ENCODE measurements at places on chromosomes 11 and 22. TPM values are rescaled to one million over a fixed set of nuclear protein-coding genes. Genes with fewer than 3 reads are reported as not detected.

The LAYN gene
- 0.98 TPM for total RNA-seq

- peaks cover 4% of the 10 kb centered on the region for H3K4me1 ChIP-seq
- peaks cover 2% of the 10 kb centered on the region for H3K27me3 ChIP-seq
These were observed 1.5 kb downstream of the DDB2 start for GRCh38 chr11:47216121-47216798.

GRCh38 chr11:66268952-66269905 lies 790 bp downstream of the RAB1B start:
- H3K36me3 ChIP-seq, result peaks cover 4% of the 10 kb centered on the region
- H3K4me1 ChIP-seq, result peaks cover 4% of the 10 kb centered on the region
- H3K27ac ChIP-seq, result peak overlapping the region; percentile 83
- DNase-seq, result peak; percentile 32

GRCh38 chr11:84847842-84848241 lies 779.3 kb downstream of the DLG2 start:
- no peak overlapping the region for H3K4me3 ChIP-seq
- H3K4me1 ChIP-seq, result no peaks in the 10 kb centered on the region
- DNase-seq, result no peak
- H3K36me3 ChIP-seq, result no peaks in the 10 kb centered on the region
- H3K27ac ChIP-seq, result no peak overlapping the region

DNA sequence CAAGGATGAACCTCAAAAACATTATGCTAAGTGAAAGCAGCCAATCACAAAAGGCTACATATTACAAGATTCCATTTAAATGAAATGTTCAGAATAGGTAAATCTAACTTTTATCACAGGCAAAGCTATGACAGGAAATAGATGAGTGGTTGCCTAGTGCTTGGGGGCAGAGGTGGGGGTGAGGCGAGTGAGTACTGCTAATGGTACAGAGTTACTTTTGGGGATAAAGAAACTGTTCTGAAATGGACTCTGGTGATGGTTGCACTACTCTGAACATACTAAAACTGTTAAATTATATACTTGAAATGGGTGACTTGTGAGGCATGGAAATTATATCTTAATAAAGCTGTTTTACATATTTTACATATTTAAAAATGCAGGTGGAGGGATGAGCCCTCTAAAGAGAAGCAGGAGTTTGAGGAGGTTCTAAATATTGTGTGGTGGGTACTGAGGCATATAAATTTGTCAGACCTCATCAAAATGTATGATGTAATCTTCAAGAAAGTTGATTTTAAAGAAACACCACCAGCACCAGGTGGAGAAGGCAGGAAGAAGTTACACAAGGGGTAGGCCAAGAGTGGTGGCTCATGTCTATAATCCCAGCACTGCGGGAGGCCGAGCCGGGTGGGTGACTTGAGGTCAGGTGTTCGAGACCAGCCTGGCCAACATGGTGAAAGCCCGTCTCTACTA lies 3.6 kb downstream of the SLC43A1 start:
- no peaks in the 10 kb centered on the region for H3K36me3 ChIP-seq
- H3K27ac ChIP-seq, result no peak overlapping the region
- H3K4me3 ChIP-seq, result no peak overlapping the region

The MRGPRX4 gene
- not detected for total RNA-seq

GRCh38 chr22:50269970-50270665 lies at the start of gene MAPK11:
Gene MAPK11, minus strand, starts transcription at chr22:50270380. Its CDS starts 88 bp downstream, at chr22:50270292.
- peak within 1 kb of the TSS; percentile 84 for H3K4me3 ChIP-seq
- peaks cover 13% of the 10 kb centered on the region for H3K4me1 ChIP-seq
- peaks cover 6% of the 10 kb centered on the region for H3K27me3 ChIP-seq
- no peaks in the 10 kb centered on the region for H3K36me3 ChIP-seq
- peak; percentile 71 for DNase-seq

GRCh38 chr11:22304337-22304961 lies 33.7 kb upstream of the SLC17A6 start:
- H3K36me3 ChIP-seq, result no peaks in the 10 kb centered on the region
- no peak for DNase-seq
- H3K27ac ChIP-seq, result no peak overlapping the region
- H3K4me3 ChIP-seq, result no peak overlapping the region

- no peak overlapping the region for H3K4me3 ChIP-seq
- DNase-seq, result no peak
- no peak overlapping the region for H3K27ac ChIP-seq
These were observed 22.6 kb downstream of the RASD2 start for GRCh38 chr22:35563211-35563610.

- no peaks in the 10 kb centered on the region for H3K4me1 ChIP-seq
- no peaks in the 10 kb centered on the region for H3K27me3 ChIP-seq
- H3K36me3 ChIP-seq, result no peaks in the 10 kb centered on the region
- DNase-seq, result no peak
- H3K27ac ChIP-seq, result no peak overlapping the region
These were observed 6.7 kb downstream of the CEP295 start for GRCh38 chr11:93668171-93668570.

The FREY1 gene
- 0.78 TPM for total RNA-seq

DNA sequence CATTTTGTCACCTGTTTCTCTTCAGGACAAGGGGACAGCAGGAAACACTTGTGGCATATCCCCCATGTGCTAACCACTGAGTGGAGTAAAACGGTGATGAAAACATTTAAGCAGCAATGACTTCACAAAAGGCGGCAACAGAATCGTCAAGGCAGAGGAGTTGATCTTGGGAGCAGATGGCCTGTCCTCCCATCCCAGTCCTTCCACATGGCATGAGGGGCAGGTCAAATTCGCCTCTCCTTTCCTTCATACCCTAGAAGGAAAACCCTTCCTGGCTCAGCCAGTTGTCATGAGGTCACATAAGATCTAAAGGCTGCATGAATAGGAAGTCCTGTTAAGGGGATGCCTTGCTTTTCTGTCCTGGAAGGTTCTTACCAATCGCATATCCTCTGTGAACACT lies 169.1 kb downstream of the MAML2 start:
- H3K4me1 ChIP-seq, result peaks cover 11% of the 10 kb centered on the region
- no peak for DNase-seq
- no peak overlapping the region for H3K27ac ChIP-seq
- no peaks in the 10 kb centered on the region for H3K36me3 ChIP-seq
- peaks cover 3% of the 10 kb centered on the region for H3K27me3 ChIP-seq
- H3K4me3 ChIP-seq, result no peak overlapping the region

DNA sequence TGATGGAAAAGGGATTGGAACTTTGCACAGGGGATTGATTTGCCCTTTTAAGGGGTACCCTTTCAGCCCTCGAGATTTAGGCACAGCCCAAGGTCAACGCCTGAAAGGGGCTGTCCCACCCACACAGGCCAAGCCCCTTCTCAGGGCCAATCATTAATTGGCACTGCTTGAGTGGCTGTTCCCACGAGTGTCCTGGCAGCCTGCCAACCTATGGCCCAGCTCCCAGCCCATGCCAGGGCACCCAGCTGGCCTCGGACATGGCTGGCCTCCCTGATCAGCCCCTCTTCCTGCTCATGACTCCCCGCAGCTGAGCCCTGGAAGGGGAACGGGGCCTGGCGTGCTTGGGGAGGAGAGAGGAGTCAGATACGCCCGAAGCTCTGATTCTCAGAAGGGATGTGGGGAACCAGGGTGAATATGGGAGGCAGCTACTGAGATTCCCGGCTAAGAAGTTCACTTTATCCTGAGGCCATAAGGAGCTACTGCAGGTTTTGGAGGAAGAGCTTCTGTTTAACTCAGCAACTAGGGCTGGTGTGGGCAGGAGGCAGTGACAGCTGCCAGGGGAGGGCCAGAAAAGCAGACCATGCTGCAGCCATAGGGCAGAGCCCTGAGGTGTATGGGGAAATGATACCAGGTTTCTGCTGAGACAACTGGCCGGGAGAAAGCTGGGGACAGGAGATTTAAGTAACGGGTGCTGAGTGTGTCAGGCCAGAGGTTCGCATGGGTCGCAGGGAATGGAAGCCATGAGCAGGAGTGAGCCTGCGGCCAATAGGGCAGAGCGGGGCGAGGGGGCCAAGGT lies 30.0 kb downstream of the WNT7B start:
- DNase-seq, result no peak
- H3K27ac ChIP-seq, result no peak overlapping the region
- H3K4me3 ChIP-seq, result no peak overlapping the region
- H3K4me1 ChIP-seq, result peaks cover 8% of the 10 kb centered on the region

The PLEKHA7 gene
- 5.7 TPM for total RNA-seq

DNA sequence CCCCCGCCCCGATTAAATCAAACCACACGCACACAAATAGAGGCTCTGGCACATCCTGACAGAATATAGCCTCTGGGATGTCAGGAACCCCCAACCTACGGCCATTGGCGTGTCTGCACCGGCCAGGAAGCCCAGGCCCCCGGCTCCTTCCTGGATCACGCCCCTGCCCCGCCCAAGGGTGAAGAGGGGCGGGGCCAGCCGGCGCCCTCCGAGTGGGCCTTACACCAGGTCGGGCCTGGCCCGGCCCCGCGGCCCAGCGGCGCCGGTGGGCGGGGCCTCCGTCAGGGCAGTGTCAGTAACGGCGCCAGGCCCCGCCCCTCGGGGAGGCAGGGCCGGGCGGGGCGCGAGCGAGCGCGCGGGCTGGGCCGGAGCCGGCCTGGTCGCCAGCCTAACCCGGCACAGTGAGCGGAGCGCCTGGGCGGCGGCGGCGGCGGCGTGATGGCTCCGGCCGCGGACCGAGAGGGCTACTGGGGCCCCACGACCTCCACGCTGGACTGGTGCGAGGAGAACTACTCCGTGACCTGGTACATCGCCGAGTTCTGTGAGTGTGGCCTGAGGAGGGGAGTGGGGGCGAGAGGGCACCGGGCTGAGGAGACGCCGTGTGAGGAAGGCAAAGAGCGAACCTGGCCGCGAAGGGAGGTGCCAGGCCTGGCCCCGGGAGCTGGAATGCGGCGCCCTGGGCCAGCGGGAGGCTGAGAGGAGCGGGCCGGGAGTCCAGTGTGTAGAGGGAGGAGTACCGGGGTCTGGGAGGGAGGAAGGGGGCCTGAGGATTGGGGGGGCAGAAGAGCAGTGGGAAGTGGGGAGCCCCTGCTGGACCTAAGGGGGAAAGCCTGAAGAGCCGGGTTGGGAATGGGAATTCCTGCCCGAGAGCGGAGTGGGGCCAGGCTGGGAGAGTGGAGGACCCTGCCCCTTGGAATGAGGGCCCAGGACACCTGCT lies at the start of gene ACER3:
TSS of gene ACER3 (plus strand) at position 380 of the 937 bp plus-strand sequence. CDS start at position 439, 59 bp downstream.
- no peaks in the 10 kb centered on the region for H3K36me3 ChIP-seq
- H3K27ac ChIP-seq, result peak within 1 kb of the TSS; percentile 75
- peak within 1 kb of the TSS; percentile 90 for H3K4me3 ChIP-seq

- H3K27me3 ChIP-seq, result peaks cover 2% of the 10 kb centered on the region
- no peak overlapping the region for H3K27ac ChIP-seq
- no peak overlapping the region for H3K4me3 ChIP-seq
These were observed 15.3 kb upstream of the IL17REL start for GRCh38 chr22:50027639-50028537.

DNA sequence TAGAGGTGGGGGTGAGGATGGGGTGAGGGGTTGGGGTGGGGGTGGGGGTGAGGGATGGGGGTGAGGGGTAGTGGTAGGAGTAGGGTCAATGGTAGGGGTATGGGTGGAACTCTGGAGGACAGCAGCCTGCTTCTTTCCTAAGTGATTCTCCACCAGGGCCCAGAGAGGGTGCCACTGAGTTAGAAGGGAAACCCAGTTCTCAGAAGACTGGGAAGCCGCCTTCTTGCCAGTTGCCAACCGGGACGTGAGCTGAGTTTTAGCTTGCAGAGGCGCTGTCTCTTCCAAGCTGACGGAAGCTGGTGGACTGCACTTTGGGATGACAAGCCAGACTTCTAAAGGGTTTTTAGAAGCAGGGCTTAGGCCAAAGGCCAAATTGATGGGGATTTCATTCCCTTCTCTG lies 104.4 kb downstream of the NAT10 start:
- no peak overlapping the region for H3K27ac ChIP-seq
- no peaks in the 10 kb centered on the region for H3K36me3 ChIP-seq
- no peak for DNase-seq
- no peak overlapping the region for H3K4me3 ChIP-seq
- H3K4me1 ChIP-seq, result peaks cover 9% of the 10 kb centered on the region

The CHADL gene
- total RNA-seq, result 0.27 TPM

- peaks cover 37% of the 10 kb centered on the region for H3K4me1 ChIP-seq
- H3K27ac ChIP-seq, result no peak overlapping the region
- no peaks in the 10 kb centered on the region for H3K36me3 ChIP-seq
- peaks cover 14% of the 10 kb centered on the region for H3K27me3 ChIP-seq
- DNase-seq, result no peak
These were observed 21.6 kb downstream of the LRFN4 start for GRCh38 chr11:66878474-66878873.

DNA sequence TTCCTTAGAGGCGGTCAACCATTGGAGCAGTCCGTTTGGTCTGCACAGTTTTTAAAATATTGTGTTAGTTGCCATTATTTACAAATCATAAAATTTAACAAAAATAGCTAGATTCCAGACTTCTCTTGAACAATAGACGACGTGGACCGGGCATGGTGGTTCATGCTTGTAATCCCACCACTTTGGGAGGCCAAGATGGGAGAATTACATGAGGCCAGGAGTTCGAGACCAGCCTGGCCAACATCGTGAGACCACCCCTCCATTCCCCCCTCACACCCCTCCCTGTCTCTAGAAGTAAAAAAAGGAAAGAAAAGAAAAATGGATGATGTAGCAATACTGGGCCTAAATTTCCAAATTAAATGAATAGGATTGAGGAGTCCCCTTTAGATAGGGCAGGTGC lies 965 bp downstream of the SLC37A2 start:
- no peak for DNase-seq
- no peaks in the 10 kb centered on the region for H3K4me1 ChIP-seq
- peaks cover 12% of the 10 kb centered on the region for H3K27me3 ChIP-seq

DNA sequence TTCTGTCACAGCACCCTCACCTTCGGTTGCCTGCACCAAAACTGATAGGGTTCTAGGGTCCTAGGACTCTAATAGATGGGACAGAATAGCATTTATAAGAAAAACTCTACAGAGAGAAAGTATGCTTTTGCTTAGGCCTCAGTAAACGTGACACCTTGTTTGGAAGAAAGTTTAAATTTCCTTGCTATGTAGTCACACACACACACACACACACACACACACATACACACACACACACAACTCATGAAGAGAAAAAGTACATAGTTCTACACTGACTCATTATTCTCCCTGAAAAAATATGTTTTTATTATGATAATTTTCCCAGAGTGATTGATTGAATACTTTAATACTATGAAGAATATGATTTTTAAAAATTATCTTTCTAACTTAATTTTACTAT lies 220.8 kb upstream of the SNX19 start:
- H3K27me3 ChIP-seq, result no peaks in the 10 kb centered on the region
- H3K27ac ChIP-seq, result no peak overlapping the region
- no peaks in the 10 kb centered on the region for H3K4me1 ChIP-seq
- H3K4me3 ChIP-seq, result no peak overlapping the region

The B4GAT1 gene
- total RNA-seq, result 42.7 TPM

The GGTLC2 gene
- not detected for total RNA-seq

DNA sequence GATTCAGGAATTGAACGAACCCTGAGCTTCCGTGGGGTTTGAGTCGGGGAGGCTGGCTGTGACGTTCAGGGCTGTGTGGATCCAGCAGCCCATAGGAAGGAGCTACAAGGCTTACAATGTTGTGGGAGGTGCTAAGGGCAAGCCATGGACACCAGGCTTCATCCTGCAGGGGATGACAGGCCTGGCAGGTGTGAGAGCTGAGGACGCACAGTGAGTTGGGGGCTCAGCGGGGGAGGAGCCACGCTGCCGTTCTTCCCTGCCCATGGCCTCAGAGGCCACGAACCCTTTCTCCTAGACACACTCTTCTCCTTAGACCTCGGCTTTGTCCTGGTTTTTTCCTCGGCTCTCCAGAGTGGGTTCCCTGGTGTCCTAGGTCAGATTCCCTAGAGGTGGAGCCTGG lies 113.3 kb upstream of the SLC22A12 start:
- H3K4me3 ChIP-seq, result no peak overlapping the region
- H3K27ac ChIP-seq, result no peak overlapping the region
- peaks cover 4% of the 10 kb centered on the region for H3K4me1 ChIP-seq
- no peaks in the 10 kb centered on the region for H3K36me3 ChIP-seq

The SLC22A12 gene
- not detected for total RNA-seq

GRCh38 chr11:42337786-42338455 lies 878.5 kb upstream of the LRRC4C start:
- H3K27me3 ChIP-seq, result no peaks in the 10 kb centered on the region
- no peaks in the 10 kb centered on the region for H3K4me1 ChIP-seq
- no peak overlapping the region for H3K4me3 ChIP-seq
- DNase-seq, result no peak

The UPB1 gene
- total RNA-seq, result 0.37 TPM

The OR8D4 gene
- not detected for total RNA-seq

The SPDYC gene
- total RNA-seq, result not detected
